ENCODE measurements at places on chromosomes 16 and 17. TPM values are rescaled to one million over a fixed set of nuclear protein-coding genes. Genes with fewer than 3 reads are reported as not detected.

The ARMC5 gene
- 9.0 TPM for total RNA-seq

The KRT32 gene
- total RNA-seq, result not detected

DNA sequence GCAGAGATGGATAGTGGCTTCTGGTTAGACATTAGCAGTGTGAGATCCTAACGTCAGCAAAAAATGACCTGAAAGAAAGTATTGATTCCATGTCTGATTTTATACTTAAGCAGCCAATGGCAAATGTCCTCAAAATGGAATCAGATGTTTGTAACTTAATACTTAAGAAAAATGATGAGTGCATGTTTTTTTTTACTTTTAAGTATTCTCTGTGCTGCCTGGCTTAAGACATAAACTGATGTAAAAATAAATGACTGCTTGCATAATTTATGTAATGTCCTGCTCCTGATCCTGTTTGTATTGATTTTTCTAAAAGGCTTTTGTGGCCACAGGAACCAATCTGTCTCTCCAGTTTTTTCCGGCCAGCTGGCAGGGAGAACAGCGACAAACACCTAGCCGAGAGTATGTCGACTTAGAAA, 7.4 kb downstream of the CBFB start:
- DNase-seq, result peak; percentile 16

DNA sequence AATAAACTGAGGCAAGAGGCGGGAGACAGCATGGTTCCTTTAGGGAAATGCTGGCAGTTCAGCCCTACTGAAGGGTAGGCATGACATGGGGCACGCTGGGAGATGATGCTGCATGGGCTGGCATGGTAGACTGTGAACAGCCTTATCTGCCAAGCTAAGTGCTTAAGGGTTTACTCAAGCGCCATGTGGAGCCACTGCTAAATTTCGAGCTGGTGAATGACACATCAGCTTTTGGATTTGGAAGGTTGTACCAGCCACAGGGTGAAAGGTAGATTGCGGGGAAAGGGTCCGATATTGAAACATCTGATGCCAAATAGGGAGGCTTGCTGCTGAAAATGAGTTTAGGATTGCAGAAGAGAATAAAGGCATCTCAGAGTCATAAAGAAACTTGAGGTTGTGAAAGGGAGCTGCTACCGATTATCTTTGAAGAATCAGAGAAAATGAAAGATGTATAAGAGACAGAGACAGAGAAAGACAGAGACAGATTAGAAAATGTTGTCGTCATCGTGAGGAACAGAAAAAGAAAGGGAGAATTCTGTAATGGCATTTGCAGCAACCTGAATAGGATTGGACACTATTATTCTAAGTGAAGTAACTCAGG, 16.3 kb downstream of the PIK3R5 start:
- no peak for DNase-seq

- DNase-seq, result no peak
Measured at GRCh38 chr17:76983075-76983775, 115.0 kb downstream of the MGAT5B start.
